Smooth muscle cell of the coronary artery (primary cell): ENCODE measurements at places on chromosomes 5 and 9. TPM values are rescaled to one million over a fixed set of nuclear protein-coding genes. Genes with fewer than 3 reads are reported as not detected.

The ACOT12 gene
- total RNA-seq = not detected in 2 replicates

The NPR3 gene
- 35.7 and 58.0 TPM in 2 replicates for total RNA-seq

The GDNF gene
- 0.15 and 0.35 TPM in 2 replicates for total RNA-seq

The TAS2R1 gene
- not detected in 2 replicates for total RNA-seq

The MED22 gene
- 13.8 and 63.1 TPM in 2 replicates for total RNA-seq

The IL33 gene
- 64.8 and 186 TPM in 2 replicates for total RNA-seq

The SLC6A7 gene
- total RNA-seq = not detected in 2 replicates

The CCNI2 gene
- not detected in 2 replicates for total RNA-seq

The ZNF608 gene
- 1.5 and 15.0 TPM in 2 replicates for total RNA-seq

The C9orf43 gene
- 0.12 and 0.15 TPM in 2 replicates for total RNA-seq

The IFNA13 gene
- not detected in 2 replicates for total RNA-seq

The CMYA5 gene
- total RNA-seq = 0.08 and 1.6 TPM in 2 replicates

The DCP2 gene
- 11.5 and 20.7 TPM in 2 replicates for total RNA-seq

The DMRT3 gene
- not detected in 2 replicates for total RNA-seq

The HAPLN1 gene
- total RNA-seq = under 0.01 and 75.5 TPM in 2 replicates

The PCDHA7 gene
- total RNA-seq = 0.75 and 1.5 TPM in 2 replicates

The SLC36A2 gene
- 0.12 TPM in 1 of 2 replicates, not detected in the other for total RNA-seq
